ENCODE measurements at places on chromosomes 16 and 17.

- peak; percentile 42 for DNase-seq
Measured at GRCh38 chr16:67000384-67001351, 12.3 kb downstream of the CES4A start.

DNA sequence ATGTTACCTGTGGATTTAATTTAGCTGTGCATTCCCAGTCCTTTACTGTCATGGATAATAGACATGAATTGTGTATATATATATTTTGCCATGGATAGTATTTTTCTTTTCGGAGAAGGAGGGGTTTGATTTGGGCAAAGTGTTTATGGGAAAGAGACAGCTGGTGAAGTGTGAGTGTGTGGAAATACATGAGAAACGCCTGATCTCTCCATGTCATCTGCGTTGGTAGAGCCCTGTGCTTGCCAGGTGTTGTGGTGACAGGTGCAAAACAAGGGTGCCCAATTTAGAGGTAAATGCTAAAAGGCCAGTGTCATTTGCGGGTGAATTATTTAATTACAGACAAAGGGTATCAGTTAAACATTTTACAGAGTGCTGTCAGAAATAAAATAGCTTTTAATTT is 23.4 kb downstream of the NDEL1 start:
- DNase-seq, result no peak

- no peak for DNase-seq
Measured at GRCh38 chr16:27433636-27434035, 31.7 kb downstream of the IL21R start.

DNA sequence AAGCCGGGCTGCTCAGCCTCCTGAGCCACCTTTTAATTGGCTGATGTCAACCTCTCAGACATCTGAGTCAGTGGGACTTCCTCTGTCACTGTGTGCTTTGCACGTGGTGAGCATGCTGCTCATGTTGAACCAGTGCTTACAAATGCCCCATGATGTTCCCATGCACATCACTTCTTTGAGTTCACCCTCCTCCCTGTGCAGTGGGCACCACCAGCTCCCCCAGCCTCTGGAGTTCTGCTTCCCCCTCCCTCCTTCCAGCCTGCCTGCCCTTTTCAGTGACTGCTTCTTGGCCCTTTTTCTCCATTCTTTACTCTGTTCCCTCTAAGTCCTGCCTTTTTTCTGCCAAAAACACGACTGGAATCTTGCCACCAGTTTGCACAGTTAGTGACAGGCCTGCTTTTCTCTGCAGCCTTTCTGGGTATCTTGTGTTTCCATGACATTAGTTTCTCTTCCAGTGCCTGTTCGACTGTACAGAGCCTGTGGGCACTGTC is 41.6 kb downstream of the USP10 start:
- peak; percentile 87 for DNase-seq

GRCh38 chr17:17300624-17301568 is 2.3 kb upstream of the NT5M start:
- DNase-seq, result no peak

GRCh38 chr17:36697903-36698530 is 96.6 kb downstream of the MRM1 start:
- no peak for DNase-seq

DNA sequence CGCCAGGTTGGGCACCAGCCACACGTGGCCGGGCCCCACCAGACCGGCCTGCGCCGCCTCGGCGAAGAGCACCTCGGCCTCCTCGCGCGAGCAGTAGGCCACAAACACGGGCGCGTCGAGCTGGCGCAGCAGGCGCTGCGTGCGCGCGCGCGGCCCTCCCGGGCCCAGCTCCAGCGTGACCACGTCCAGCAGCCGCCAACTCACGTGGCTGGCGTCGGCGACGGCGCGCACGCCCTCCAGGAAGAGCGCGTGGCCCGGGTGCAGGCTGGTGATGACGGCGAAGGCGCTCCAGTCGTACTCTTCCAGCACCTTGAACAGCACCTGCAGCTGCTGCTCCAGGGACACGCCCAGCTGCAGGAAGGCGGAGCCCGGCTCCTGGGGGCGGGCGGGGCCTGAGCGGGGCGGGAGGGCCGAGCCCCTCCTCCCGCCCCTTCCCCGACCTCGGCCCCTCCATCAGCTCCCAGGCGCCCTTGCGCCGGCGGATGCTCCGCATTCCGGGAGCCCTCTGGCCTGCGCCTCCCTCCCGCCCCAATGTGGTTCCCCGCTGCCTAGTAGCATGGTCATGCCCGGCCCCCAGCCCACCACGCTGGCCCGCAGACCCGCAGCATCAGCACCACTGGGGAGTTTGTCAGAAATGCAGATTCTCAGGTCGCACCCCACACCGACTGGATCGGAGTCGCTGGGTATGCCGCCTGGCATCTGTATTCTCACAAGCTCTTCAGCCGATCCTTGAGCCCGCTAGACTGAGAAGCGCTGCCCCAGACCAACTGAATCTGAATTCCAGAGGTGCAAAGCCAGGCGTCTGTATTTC is 7.2 kb downstream of the GRIN2C start:
- no peak for DNase-seq

DNA sequence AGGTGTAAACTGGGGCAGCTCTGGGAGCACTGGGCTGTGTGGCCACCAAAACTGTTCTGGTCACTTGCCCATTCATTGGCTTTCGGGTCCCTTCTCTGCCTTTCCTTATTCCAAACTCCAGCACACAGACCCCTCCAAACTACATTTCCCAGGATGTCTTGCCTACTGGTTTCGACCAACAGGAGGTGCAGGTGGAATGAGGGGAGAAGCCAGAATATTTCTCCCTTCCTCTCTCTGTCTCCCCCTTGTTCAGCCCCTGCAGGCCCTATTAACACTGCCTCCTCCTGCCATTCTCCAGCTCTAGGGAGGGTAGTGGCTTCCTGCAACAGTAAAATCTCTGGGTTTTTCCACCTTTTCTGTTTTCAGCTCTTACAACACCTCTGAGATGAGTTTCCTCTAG is 13.2 kb upstream of the NAGPA start:
- no peak for DNase-seq

DNA sequence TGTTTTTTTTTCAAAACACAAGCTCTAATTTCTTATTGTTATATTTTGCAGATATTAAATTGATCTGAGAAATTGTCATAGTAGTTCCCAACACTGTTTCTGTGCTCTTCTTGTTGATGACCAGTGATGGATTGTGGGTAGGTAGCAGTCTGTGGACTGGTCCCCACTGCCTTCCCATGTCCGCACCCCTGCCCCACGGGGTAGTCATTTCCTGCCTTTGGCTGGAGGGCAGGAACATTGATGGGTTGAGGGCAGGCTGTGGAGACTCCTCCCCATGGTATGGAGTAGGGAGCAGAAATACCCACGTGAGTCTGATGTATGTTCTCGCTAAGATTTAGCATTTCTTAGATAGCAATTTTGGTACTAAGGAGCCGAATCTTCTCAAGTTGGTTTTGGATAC is 762.0 kb downstream of the CDH8 start:
- DNase-seq, result no peak

- no peak for DNase-seq
Measured at GRCh38 chr16:8946544-8946943, 17.2 kb downstream of the USP7 start.

DNA sequence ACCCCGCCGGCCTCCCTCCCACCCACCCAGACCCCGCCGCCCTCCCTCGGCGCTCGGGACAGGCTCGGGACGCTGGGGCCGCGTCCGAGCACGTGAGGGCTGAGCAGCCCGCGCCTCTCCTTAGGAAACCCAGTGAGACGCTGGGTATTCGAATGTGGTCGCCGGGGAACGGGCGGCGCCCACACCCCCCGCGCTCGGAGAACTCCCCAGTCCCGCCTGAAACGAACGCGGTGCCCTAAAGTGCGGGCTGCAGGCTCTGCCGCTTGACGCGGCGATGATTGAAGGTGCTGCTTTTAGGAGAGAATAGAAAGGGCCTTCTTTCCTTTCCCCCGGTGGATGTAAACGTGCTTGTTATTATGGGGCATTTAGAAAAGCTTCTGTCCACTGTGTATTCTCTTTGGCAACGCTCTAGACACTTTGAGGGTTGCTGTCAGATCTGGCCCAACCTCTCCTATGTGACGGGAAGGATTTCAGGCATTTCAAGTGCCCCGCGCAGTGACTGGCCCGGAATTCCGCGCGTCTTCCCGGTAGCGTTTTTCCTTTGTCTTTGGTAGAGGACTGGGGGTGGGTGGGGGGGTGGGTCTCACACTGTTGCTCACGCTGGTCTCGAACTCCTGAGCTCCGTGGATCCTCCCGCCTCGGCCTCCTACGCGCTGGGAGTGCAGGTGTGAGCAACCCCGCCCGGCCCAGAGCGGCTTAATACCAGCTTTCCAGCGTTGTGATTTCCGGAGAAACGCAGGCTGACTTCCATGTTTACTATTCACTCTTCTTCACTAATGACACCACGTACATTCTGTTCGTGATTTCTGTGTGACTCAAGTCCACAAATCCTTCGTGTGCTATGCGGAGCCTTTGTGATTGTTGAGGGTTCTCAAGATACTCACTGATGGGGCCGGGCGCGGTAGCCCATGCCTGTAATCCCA is 21.8 kb upstream of the FOXK2 start:
- peak; percentile 31 for DNase-seq

GRCh38 chr17:70021726-70022125 is 53.3 kb upstream of the KCNJ16 start:
- no peak for DNase-seq

DNA sequence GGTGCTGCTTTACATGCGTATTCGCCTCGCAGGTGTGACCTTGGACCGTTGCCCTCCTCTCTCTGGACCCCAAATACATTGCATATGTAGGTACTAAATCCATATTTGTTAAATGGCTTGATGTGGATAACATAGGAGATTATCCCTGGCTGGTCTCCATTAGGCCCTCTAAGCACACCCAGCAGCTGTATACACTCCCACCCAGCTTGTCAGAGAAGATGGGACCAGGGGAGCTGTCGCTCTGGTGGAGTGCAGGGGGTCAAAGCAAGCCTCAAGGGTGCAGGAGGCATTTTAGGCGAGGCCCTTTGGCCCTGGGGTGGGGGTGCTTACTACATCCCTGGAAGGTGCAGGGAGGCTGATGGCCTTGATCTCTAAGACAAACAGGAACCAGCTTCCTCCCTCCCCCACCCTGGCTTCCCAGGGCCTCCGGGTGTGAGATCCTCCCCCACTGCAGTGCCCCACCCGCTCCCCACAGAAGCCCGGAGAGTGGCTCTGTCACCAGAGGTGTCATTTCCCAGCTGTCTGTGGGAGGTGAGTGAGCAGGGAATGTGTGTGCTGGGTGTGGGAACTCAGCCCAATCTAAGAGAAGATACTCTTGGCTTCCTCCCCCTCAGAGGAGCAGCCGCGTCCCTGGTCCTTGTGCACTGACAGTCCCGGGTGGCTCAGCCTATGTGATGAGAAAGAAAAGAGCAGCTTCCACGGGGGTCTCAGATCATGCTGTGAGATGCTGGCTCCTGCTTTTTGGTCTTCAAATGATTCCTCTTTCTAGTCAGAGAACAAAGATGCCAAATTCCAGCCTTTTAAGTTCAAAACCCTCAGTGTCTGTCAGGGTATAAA is 1.4 kb upstream of the VAMP2 start:
- DNase-seq, result peak; percentile 61

GRCh38 chr17:79285973-79286372 is 211.3 kb downstream of the ENGASE start:
- no peak for DNase-seq

DNA sequence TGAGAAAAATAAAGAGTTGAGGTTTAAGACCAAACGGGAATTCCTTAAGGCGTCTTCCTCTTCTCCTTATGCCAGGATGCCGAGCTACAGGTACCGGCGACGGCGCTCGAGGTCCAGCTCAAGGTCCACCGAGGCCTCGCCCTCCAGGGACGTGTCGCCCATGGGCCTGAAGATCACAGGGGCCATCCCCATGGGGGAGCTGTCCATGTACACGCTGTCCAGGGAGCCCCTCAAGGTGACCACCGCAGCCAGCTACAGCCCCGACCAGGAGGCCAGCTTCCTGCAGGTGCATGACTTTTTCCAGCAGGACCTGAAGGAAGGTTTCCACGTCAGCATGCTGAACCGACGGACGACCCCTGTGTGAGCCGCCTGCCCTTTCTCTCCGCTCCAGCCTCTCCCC is 13.7 kb upstream of the CACNG1 start:
- DNase-seq, result no peak
